ENCODE measurements at places on chromosomes 13 and 19. TPM values are rescaled to one million over a fixed set of nuclear protein-coding genes. Genes with fewer than 3 reads are reported as not detected.

- DNase-seq, result no peak
Observed at GRCh38 chr13:24887759-24888158, 123.8 kb downstream of the RNF17 start.

DNA sequence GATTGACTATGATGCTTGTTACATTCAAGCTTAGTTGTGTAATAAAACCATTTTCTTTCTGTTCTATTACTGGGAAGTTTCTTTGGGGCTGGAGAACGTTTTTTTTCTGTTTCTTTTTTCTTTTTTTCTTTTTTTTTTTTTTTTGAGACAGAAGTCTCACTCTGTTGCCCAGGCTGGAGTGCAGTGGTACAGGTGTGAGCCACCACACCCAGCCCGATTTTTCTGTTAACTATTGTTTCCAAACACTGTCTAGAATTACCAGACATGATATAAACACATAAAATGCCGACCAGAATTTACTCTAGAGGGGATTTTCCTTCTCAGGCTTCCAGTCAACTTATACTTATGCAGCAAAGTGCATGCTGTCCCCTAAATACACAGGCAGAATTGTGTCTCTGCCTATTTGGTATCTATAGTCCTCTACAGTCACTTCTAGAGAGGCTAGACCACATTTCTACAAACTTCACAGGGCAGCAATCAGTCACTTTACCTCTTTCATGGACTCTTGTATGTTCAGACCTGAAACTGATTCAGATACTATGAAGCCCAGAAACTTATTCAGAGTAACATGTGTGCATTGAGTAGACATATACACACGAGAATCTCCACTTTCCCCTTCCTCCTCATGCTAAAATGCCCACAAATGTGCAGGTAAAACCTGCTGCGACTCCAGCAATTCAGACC is 121.2 kb downstream of the ZNF737 start:
- no peak for DNase-seq

GRCh38 chr19:47026889-47027288 is 7.3 kb downstream of the NPAS1 start:
- DNase-seq, result no peak

GRCh38 chr19:38663957-38664502 is 16.6 kb downstream of the ACTN4 start:
- DNase-seq, result no peak

DNA sequence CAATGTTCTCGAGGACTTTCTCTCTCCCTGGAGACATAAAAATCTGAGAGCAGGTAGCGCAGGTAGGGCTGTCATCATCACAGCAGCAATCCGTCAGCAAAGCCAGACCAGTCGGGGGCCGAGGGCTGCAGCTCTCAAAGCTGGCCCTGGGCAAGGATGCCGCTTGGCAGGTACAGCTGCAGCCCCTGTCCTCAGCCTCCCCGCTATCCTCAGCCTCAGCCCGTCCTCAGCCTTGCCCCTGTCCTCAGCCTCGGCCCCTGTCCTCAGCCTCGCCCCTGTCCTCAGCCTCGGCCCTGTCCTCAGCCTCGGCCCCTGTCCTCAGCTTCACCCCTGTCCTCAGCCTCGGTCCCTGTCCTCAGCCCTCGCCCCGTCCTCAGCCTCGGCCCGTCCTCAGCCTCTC is 10.9 kb downstream of the C13orf46 start:
- no peak for DNase-seq

DNA sequence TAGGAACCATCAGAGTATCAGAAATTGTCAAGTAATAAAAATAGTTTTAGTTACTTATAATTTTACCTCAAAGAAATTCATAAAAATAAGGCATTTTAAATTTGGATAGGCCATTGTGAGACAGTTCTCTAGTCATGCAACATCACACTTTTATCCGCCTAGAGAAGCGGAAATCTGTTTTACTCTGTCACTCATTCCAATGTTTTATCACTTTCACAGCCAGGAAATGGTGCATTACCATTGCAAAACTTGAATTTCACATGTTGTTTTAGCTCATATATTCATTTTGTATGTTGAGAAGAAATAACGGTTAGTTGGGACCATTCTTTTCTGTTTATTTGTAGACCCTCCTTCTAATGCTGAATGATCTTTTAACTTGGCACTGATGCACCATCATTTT is 427.2 kb downstream of the GPC6 start:
- no peak for DNase-seq

DNA sequence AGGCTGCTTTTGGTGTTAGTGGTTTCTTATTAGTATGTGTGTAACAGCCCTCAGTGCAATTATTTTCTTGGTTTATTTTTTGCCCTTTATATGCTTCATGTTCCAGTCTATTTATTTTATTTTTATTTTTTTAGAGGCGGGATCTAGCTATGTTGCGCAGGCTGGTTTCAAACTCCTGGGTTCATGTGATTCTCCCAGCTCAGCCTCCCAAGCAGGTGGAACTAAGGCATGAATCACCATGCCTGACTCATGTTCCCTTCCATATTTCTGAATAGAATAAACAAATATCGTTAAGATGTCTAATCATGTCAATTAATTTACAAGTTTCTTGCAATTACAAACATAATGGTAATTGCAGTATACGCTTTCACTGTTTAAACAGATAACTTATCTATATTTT is 11.7 kb downstream of the SKA3 start:
- DNase-seq, result no peak

DNA sequence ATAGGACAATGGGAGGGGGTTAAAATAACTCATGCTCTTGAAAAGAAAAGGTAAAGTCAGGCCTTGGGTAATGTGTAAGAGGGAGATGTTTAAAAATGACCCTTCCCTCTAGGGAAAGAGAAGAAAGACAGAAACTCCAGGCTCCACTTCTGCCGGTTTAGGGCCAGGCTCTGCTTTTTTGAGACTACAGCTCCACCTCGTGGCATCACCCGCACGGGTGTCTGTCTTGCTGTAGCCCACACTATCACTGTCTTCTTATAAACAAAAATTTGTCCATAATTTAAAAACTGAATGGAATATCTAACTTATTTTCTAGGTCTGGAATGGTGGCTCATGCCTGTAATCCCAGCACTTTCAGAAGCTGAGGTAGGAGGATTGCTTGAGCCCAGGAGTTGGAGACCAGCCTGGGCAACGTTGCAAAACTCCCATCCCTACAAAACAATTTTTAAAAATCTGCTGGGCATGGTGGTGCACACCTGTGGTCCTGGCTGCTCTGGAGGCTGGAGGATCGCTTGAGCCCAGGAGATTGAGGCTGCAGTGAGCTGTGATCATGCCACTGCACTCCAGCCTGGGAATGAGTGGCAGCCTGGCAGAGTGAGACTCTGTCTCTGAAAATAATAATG is 65.1 kb upstream of the GTF3A start:
- peak; percentile 35 for DNase-seq

DNA sequence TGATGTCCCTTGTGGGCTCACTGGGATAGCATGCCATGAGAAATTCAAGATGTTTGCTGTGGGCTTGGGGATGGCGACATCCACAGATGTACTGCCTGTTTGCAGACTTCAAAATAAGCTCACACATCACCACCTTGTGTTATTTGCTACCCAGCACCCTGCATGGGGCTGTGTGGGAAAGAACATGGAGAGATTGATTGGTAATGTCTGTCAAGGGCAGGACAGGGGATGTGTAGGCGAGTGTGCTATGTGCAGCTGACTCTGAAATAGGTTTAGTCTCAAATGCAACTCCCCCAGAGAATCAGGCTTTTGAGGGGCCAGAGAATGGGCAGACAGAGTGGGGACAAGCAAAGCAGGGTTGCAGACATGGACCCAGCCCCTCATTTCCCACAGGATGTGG is 24.7 kb downstream of the PNPLA6 start:
- DNase-seq, result no peak

DNA sequence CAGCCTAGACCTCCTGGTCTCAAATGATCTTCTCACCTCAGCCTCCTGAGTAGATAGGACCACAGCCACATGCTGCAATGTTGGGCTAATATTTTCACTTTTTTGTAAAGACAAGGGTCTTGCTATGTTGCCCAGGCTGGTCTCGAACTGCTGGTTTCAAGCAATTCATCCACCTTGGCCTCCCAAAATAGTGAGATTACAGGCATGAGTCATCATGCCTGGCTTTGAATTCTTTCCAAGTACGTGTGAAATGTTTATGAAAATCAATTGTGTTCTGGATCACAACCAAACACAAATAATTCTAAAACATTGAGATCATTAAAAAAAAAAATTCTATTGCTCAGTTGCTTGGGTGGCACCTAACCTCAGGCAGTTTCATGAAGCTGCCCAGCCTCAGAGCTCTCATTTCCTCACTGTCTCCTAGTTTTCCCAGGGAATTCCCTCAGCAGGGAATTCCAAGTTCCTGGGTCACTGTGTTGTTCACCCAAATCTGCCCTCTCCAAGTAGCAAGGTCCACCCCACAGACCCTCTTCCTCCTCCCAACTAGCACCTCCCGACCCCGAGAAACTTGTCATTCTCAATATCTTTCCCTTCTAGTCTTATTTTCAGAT is 44.8 kb downstream of the ING1 start:
- DNase-seq, result no peak

DNA sequence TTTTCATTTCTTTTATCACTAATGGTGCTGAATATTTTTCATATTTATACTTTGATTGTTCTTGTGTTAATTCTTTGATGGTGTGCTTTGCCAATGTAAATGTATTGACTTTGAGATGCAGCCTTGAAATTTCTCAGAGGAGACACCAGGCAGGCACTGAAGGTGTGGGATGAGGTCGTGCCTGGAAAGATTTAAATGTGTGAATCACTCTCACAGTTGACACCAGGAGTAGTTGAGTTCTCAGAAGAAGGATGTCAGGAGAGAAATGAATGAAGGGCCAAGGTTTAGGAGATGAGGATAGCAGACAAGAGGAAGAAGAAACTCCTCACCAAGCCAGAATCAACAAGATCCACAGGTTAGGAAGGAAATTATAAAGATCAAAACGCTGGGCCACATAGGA is 10.1 kb upstream of the KL start:
- DNase-seq, result no peak

- DNase-seq, result no peak
Observed at GRCh38 chr19:7590256-7590655, 5.4 kb upstream of the CAMSAP3 start.

DNA sequence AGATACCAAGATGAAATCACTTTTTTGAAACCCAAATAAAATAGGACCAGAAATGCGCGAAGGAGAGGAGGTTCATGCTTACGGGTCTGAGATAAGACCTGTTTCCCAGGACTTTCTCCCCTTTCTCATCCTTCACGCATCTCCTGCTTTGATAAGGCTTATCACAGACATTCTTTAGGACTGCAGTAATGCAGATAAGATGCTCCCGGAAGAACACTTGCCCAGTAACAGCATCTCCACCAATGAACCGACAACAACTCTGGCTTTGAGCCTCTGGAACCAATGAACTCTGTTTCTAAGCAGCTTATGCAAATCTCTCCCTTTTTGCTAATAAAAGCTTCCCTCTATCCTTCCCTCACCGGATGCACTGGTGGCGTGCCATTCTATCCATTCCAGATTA is 783.4 kb upstream of the ARGLU1 start:
- no peak for DNase-seq

DNA sequence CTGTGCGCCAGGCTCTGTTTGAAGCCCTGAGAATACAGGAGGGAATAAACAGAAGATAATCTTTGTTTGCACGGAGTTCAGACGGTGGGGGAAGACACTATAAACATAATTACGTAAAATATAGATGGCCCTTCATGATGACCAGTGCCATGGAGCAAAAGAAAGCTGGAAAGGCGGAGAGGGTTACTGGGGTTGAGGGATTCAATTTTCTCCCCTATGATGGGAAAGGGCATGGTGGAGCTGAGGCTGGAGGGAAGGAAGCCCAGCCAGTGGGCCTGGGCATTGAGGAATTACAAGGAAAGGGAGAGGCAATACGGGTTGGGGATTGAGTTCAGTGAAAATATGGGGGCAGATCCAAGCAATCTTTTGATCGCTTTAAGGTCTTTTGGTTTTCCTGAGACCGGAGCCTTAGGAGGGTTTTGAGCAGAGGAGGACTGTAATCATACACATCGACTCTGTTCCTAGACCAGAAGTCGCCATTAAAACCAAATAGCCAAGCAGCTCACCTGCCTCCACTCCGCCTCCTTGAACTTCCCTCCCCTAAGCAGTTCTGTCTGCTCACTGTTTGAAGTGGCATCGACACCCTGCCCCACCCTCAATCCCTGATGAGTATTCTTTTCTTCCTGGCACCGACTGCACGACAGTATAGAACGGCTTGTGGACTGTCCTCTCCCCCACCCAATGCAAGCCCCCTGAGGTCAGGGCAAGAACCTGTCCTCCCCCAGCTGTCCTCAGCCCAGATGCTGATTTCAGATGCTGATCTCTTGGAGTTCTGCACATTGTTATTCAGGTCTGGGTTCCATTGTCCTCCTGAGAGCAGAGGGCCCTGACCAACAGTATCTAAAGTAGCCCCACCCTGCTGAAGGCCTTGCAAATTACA is 813 bp upstream of the ZNF296 start:
- DNase-seq, result no peak

- peak; percentile 58 for DNase-seq
Observed at GRCh38 chr19:19591133-19591825, 27.2 kb downstream of the PBX4 start.

GRCh38 chr13:73000027-73000674 is 58.7 kb upstream of the KLF5 start:
- DNase-seq, result no peak

GRCh38 chr19:47032171-47032811 is 12.7 kb downstream of the NPAS1 start:
- peak; percentile 32 for DNase-seq

DNA sequence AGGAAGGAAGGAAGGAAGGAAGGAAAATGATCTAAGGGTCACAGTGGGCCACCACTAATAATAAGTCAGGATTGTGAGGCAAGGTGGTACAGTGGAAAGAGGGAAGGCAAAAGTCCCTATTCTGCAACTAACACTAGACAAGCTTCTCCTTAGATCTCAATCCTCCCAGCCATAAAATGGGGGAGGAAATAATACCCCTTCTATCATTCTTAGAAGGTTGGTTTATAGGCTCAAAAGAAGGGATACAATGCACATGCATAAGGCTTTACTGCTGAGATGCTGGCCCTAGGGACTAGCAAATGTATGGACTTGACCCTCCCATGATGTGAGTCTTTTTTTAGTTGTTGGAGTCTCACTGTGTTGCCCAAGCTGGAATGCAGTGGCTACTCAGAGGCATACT is 167.7 kb upstream of the ZNF507 start:
- no peak for DNase-seq

GNG7 gene
- total RNA-seq, result 0.16 TPM

BLOC1S3 gene
- 10.8 TPM for total RNA-seq

KIR2DL1 gene
- not detected for total RNA-seq

MRPL4 gene
- total RNA-seq, result 135 TPM

CEACAM19 gene
- 1.3 TPM for total RNA-seq

PTGIR gene
- 214 TPM for total RNA-seq

KASH5 gene
- total RNA-seq, result 0.14 TPM

FFAR2 gene
- not detected for total RNA-seq

RFPL4A gene
- total RNA-seq, result not detected
